ENCODE measurements at places on chromosomes 11 and 22.

GRCh38 chr11:130614591-130614990 lies 166.1 kb downstream of the ADAMTS15 start:
- DNase-seq, result no peak

- no peak for DNase-seq
Observed at GRCh38 chr11:58674609-58675008, 52.1 kb downstream of the CNTF start.

DNA sequence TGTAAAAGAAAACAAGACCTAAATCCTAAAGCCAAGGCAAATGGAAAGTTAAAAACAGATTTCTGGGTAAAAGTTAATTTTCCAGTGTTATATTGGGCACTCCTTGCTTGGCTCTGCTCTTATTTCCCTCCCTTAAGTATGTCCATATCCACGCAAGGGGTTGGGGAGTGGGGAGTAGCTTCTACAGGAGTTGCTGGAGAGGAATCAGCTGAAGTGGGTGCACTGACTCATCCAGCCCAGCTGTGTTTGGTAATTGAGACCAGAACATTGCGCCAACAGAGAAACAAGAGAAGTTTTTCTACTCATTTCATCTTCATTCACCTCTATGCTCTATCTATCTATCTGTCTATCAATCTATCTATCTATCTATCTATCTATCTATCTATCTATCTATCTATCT lies 298.4 kb upstream of the PDGFD start:
- no peak for DNase-seq

DNA sequence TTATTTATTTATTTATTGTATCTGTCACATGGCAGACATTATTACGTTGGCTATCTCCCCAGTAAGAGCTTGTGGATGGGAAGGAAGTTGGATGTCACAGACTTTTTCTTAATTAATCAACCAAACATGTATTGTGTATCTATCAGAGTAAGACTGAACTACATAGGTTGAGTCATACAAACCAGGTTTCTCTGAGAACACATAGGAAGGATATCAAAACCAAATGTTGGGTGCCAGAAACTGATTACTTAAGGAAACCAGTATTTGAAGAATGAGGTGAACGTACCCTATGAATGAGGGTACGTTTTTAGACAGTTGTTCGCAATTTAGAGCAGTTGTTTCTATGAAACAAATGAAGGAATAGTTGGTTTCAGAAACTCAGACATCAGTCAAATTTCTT lies 136.4 kb downstream of the SLC17A6 start:
- no peak for DNase-seq

DNA sequence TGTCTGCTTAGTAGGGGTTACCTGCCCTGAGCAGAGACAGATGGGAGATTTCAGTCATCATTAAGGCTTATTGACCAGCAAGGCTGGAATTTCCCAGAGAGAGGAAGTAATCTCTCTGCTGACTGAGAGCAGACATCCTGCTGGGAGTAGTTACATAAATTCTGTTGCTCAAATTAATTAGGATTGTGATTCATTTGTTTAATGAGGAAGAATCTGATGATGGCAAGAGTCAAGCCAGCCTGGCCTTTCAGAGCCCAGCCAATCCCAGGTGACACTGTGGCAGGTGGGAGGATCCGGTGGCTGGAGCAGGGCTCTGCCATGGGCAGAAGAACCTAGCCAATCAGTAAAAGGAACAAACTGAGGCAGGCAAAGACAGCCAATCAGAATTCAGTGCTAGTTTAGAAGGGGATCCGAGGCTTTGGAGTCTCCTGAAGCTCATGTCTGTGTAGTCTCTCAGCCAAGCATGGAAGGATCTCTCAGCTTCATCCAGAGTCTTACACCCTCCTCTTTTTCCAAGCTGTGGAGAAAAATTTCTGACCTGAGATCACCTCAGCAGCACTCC lies 61.2 kb upstream of the CHST1 start:
- no peak for DNase-seq

- DNase-seq, result no peak
Observed at GRCh38 chr22:49637255-49637760, 190.4 kb downstream of the BRD1 start.

DNA sequence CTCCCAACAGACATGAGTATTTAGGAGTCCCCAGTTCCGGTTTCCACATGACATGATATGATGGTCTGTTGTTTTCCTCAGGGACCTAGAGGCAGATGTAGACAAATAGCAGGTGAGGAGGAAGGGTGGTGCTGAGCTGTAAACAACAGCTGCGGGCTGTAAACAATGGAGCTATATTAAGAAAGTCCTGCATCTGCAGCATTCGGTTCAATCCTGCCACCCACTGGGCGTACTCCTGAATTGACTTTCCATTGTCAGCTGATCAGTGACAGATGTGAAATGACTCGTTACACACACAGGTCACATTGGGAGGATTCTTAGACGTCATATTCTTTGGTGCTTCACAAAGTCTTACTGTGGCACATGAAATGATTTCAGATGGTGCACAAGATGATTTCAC lies 26.8 kb upstream of the RAG1 start:
- DNase-seq, result no peak

DNA sequence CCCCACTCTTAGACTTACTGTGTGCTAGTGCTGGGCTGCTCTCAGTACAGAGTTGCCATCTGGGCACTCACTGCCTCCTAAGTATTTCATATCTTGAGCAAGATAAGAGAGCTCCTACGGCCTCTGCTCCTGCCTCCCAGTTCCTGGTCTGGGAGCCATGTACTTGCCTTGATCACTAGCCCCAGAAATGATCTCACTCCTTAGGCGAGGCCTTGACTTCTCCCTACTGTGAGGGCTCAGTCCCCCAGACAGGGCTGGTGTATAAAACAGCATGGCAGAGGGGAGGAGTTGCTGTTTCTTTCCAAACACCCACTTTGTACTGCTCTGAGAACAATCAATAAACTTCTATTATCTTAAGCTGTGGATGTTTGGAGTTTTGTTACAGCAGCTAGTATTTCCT lies 47.4 kb upstream of the TP53I11 start:
- DNase-seq, result no peak

GRCh38 chr11:130428316-130429119 lies at the start of gene ADAMTS8:
Gene ADAMTS8 (minus strand): TSS chr11:130428609. CDS start chr11:130428286, 323 bp downstream.
- DNase-seq, result no peak

- DNase-seq, result no peak
Observed at GRCh38 chr11:3189196-3189843, 24.2 kb upstream of the OSBPL5 start.

DNA sequence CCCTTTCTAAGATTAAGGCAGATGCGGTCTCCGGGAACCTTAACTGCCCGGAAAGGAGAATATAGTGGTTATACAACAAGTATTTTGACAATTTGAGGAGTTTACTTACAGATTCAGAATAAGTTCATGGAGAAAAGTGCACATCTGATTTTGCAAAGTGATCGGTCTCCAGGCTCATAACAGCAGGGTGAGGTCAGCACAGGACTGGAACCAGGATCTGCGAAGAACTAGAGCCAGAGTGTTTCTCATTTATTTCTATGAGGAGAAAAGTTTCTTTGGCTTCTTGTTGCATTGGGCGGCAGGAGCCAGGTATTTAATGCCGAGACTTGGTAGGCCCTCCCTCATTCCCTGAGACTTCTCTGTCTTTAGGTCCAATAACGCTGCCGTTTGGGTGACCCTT lies 3.7 kb downstream of the ADAMTS15 start:
- no peak for DNase-seq

DNA sequence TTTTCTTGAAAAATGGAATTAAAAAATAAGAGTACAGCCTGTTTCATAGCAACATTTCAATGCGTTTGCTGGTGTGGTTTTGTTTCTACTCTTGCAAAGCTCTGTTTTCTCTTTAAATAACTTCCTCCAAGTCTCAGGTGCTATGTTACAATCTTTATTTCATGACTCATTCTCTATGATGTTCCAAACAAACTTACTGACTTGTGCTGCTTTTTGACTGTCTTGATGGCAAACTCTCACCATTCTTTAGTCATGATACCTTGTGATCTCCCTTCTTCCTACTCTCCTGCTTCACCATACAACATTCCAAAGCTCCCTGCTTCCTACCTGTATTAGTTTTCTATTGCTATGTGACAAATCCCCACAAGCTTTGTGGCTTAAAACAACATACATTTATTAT lies 166.1 kb downstream of the C11orf91 start:
- no peak for DNase-seq

- DNase-seq, result no peak
Observed at GRCh38 chr11:73290536-73290935, 17.5 kb upstream of the ARHGEF17 start.

GRCh38 chr11:33808228-33808828 lies 34.0 kb upstream of the FBXO3 start:
- DNase-seq, result peak; percentile 87

DNA sequence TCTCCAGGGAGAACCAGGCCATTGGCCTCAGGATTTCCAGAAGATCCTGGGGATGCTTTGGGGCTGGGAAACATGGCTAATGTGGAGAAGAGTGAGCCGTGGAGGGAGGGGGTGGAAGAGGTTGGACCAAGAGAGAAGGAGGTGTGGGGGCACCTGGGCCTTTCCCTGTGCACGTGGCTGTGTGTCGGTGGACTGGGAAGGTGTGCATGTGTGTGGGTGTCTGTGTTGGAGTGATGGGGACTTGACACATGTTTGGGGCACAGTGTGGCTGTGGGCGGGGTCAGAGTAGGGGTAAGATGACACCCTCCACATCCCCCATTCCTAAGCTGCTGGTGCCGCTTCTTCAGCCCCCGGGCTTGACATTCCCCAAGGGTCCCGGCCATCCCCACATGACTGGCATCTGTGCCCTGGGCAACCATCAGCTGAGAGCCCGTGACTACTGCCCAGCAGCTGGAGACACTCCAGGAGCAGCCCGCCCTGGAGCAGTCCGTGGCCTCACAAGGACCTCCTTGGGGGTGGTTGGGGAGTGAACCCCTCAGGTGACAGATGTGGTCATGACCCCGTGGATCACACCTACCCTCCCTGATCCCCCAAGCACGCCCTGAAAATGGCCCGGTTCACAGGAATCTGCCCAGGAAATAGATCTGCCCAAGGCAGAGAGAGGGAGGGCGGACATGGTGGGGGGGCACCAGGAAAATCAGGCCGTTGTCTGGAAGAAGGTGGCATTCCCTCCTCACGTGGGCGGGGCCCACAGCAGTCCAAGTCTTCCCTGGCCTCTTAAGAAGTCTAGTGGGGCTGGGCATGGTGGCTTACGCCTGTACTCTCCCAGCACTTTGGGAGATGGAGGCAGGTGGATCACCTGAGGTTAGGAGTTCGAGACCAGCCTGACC lies 34.8 kb upstream of the SOX10 start:
- DNase-seq, result no peak

GRCh38 chr11:72787216-72788104 lies 6.4 kb downstream of the STARD10 start:
- DNase-seq, result no peak

- DNase-seq, result no peak
Observed at GRCh38 chr11:5922749-5923426, 19.2 kb upstream of the OR56A3 start.

DNA sequence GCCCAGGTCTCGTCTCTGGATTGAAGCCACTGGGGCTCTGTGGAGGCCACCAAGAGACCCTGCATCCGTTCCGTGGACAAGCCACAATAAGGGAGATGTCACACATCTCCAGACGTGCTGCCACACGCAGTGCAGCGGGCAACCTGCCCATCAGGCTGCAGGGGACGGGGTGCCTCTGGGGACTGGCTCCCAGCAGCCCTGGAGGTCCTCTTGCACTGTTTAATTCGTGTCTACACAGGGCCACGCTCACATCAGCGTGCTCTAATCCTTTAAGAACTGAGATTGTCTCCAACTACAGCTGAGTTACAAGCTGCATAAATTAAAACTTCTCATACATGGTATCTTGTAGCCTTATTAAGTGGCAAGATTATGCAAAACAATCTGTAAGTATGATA lies 1232.2 kb downstream of the BRD1 start:
- DNase-seq, result no peak

DNA sequence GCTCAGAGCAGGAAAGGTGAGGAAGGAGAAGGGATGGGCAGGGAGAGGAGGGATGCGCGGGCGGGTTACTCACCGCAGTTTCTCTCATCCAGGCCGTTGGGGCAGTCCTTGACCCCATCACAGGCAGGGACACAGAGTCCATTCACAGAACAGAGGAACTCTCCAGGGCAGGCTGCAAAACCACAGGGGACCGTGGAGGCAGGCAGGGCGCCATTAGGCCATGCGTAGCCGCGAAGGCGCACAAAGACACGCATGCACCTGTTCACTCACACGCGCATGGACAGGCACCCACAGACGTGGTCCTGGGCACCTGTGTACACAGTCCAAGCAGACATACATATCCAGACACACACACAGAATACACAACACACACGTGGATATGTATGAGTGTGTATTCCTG lies 23.0 kb downstream of the KCTD17 start:
- DNase-seq, result no peak

DNA sequence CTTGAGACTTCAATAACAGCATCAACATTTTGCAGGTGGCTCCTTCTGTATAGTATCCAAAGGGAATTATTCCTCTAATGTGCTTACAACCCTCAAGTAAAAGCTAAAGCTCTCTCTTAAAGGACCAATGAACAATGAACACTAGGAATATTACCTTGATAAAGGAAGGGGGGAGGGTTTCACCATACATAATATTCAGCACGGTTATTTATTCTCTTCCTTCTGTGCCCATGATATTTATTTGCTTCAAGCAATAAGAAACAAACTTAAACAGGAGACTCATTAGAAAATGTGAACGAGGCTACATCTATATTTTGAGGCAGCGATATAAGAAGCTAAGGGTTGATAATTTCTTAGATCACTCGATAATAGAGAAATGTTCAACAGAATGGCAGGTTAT lies 21.2 kb downstream of the BLID start:
- no peak for DNase-seq

DNA sequence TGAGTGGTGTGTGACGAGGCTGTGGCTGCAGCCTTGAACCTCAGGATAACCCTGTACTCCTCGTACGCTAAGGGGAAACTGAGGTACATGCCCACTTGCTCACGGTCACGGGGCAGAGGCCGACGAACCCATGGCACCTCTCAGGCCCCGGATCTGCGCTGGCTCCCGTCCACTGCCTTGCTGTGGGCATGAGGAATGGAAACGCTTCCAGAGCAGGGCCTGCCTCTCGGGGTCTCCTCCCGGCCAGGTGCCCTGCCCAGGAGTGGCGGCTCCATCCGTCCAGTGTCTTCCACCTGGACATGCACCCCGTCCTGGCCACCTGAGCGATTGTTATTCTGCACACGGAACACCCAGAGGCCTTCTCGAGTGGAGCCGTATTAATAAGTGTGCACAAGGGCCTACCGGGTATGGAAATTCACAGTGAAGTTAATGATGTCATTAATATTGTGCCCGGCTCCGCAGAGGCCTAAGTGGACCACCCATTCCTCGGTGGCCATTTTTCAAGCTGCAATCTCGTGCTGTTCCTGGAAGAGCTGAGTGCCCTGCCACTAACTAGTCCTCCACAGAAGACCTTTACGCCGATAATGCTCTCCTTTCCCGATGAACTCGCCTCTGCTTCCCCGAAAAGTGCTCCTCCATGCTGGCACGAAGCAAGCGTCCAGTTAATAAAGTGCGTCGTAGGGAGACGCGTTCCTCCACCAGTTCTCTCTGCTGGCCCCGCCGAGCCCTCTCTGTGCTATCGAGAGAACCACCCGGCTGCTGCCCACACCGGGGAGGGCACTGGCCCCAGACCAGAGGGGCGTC lies 927.9 kb downstream of the BRD1 start:
- DNase-seq, result no peak

GRCh38 chr11:113564527-113565130 lies 89.4 kb upstream of the DRD2 start:
- no peak for DNase-seq
